ENCODE measurements at places on chromosomes 4 and X.

GRCh38 chr4:53931461-53931961 lies 132.9 kb downstream of the CHIC2 start:
- DNase-seq: no peak

GRCh38 chr4:6687947-6688878 lies 5.5 kb upstream of the S100P start:
- no peak for DNase-seq

GRCh38 chr4:171524903-171525302 lies 288.3 kb upstream of the GALNTL6 start:
- no peak for DNase-seq

- no peak for DNase-seq
Measured at GRCh38 chr4:94127707-94128328, 79.8 kb upstream of the SMARCAD1 start.

GRCh38 chrX:2434270-2435163 lies 66.3 kb downstream of the DHRSX start:
- DNase-seq: no peak
